T-helper 2 cell treated with Interferon-gamma antibody and Interleukin-4, amounts not matched to agents 5 μg/mL and 100 μg/mL, for 36 hours (primary cell): ENCODE measurements at places on chromosomes 6 and 20.

DNA sequence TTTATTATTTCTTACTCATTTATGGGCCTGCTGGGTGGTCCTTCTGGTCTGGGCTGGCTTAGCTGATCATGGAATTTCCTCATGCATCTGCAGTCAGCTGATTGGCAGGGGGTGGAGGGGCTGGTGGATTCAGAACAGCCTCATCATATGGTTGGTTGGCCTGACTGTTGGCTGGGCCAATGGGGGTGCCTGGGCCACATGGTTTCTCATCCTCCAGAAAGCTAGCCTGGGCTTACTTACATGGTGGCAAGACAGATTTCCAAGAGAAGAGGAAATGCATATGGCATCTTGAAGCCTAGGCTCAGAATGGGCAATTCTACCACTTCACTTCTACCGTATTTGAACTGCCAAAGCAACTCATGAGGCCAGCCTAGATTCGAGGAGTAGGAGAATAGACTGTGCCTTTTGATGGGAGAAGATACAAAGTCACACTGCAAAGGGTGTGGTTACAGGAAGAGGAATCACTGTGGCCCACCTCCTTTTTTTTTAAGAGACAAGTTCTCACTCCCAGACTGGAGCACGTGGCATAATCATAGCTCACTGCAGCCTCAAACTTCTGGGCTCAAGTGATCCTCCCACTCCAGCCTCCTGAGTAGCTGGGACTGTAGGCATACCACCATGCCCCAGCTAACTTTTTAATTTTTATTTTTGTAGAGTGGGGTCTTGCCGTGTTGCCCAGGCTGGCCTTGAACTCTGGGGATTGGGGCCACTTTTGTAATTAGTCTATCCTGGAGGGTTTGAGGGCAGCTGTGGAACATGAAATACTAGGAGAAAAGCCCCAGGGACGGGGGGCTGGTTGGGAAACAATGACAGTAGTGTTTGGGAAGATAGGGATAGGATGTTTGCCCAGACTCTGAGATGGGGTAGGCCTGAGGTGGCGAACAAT is 47.6 kb upstream of the RNF24 start:
- no peak for DNase-seq

DNA sequence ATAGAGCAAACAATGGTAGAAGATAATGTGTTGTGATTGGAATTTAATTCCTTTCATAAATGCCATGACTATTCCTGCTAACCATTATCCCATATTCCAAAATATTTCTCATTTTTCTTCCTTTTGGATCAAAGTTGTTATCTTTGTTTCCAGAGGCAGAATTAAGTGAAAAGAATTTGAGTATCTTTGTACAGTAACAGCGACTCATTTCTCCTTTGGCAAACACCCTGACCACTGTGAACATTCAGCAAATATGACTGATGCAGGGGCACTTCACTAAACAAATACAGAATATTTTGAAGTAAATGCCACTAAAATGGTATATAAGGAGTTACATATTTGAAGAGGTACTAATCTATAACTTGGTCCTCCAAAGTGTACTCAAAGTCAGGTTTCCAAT is 105.0 kb upstream of the LAMP5 start:
- DNase-seq, result no peak

DNA sequence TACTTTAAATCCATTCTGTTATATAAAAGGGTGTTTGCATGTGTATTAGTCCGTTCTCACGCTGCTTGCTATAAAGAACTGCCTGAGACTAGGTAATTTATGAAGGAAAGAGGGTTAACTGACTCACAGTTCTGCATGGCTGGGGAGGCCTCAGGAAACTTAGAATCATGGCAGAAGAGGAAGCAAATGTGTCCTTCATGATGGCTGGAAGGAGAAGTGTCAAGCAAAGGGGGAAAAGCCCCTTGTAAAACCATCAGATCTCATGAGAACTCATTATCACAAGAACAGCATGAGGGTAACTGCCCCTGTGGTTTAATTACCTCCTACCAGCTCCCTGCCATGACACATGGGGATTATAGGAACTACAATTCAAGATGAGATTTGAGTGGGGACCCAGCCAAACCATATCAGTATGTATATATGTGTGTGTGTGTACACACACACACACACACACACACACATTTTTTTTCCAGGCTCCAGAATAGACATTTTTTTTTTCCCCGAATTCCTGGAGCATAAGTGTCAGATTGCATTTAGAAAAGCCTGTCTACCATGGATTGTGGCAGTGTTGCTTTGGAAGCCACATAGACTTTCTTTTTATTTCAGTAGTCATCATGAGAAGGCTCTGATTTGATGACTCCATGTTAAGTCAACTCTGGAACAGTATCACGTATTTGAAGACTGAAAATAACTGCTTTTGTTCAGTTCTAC is 31.5 kb downstream of the KDM1B start:
- no peak for DNase-seq

DNA sequence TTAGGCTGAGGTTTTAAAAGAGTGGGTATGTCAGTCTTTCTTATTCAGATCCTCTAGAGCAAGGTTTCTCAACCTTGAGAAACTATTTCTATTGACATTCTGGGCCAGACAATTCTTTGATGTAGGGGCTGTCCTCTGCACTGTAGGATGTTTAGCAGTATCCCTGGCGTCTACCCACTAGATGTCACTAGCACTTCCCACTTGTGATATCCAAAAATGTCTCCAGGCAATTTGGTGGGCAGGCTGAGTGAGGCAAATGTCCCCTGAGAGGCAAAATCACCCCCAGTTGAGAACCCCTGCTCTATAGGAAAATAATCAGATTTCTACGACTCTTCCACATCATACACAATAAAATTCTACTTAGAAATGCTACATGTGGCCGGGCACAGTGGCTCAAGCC is 7.7 kb upstream of the ZKSCAN8 start:
- DNase-seq, result peak; percentile 7

- DNase-seq, result no peak
These were observed 5.6 kb upstream of the SYNE1 start for GRCh38 chr6:152642578-152643375.

- DNase-seq, result no peak
These were observed 43.1 kb upstream of the PHACTR3 start for GRCh38 chr20:59561228-59561605.
